Chondrocyte (in vitro differentiated cells): ENCODE measurements at places on chromosomes 16 and 17. TPM values are rescaled to one million over a fixed set of nuclear protein-coding genes. Genes with fewer than 3 reads are reported as not detected.
A peak's percentile ranks its signal among the peaks of the same experiment; 100 is the strongest.

GRCh38 chr17:3029213-3029913 lies 34.0 kb downstream of the OR1D5 start:
- H3K27me3 ChIP-seq: no peaks in the 10 kb centered on the region
- H3K27ac ChIP-seq: no peak overlapping the region
- peak; percentile 64 for DNase-seq
- H3K4me3 ChIP-seq: no peak overlapping the region

GRCh38 chr17:41009936-41010335 lies 1.0 kb upstream of the KRTAP3-1 start:
- no peak overlapping the region for H3K4me3 ChIP-seq
- no peaks in the 10 kb centered on the region for H3K36me3 ChIP-seq
- no peaks in the 10 kb centered on the region for H3K27me3 ChIP-seq
- DNase-seq: no peak
- H3K4me1 ChIP-seq: peaks cover 4% of the 10 kb centered on the region

DNA sequence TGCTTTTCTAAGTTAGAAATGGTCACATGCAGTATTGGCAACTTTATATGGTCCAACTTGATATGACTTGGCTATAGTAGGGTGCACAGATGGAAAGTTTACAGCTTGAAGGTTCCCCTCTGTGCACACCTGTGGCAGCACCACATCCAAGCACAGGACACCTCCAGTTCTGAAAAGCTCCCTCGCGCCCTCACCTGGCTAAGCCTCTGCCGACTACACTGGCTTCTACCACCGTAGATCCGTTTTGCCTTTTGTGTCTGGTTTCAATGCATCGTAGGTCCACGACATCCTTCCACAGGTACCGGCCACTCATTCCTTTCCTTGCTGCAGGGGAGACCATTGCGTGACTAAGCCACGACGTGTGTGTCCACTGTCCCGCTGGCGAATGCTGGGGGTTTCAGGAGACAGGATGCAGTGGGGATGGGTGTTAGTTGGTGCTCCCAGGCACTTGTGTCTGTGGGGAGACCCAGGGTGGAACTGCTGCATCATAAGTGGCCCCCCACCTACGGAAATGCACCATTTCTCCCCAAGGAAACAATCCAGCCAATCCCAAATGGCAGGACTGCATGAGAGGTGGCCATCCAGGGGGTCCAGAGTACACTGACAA lies 4.9 kb upstream of the RASD1 start:
- H3K36me3 ChIP-seq: peaks cover 1% of the 10 kb centered on the region
- no peak for DNase-seq
- H3K27ac ChIP-seq: no peak overlapping the region
- H3K4me3 ChIP-seq: no peak overlapping the region

DNA sequence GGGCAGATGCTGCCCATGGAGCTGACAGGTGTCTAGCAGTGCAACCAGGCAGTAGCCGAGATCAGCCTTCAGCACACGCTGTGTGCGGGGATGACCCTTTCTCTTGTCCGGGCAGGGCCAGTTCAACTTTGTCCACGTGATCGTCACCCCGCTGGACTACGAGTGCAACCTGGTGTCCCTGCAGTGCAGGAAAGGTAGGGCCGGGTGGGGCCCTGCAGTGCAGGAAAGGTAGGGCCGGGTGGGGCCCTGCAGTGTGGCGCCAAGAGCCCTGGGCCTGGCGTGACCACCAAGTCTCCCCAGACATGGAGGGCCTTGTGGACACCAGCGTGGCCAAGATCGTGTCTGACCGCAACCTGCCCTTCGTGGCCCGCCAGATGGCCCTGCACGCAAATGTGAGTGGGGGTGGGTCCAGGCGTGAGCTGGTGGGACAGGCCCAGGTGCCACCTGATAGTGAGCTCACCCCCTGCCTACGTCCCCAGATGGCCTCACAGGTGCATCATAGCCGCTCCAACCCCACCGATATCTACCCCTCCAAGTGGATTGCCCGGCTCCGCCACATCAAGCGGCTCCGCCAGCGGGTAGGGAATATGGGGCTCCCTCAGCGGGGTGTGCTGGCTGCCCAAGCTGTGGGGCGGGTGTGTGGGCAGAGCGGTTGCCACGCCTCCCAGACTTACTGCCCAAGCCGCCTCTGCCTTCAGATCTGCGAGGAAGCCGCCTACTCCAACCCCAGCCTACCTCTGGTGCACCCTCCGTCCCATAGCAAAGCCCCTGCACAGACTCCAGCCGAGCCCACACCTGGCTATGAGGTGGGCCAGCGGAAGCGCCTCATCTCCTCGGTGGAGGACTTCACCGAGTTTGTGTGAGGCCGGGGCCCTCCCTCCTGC lies 40.2 kb downstream of the TSC2 start:
- DNase-seq: no peak
- H3K4me1 ChIP-seq: no peaks in the 10 kb centered on the region
- H3K4me3 ChIP-seq: no peak overlapping the region
- no peaks in the 10 kb centered on the region for H3K27me3 ChIP-seq
- H3K36me3 ChIP-seq: peaks cover 3% of the 10 kb centered on the region

Gene OSGIN1
- total RNA-seq: 1.3 to 2.8 TPM (median 2.5 TPM) in 3 replicates
